Progenitor cell of endocrine pancreas (in vitro differentiated cells): ENCODE measurements at places on chromosomes 2 and 18. TPM values are rescaled to one million over a fixed set of nuclear protein-coding genes. Genes with fewer than 3 reads are reported as not detected.

DNA sequence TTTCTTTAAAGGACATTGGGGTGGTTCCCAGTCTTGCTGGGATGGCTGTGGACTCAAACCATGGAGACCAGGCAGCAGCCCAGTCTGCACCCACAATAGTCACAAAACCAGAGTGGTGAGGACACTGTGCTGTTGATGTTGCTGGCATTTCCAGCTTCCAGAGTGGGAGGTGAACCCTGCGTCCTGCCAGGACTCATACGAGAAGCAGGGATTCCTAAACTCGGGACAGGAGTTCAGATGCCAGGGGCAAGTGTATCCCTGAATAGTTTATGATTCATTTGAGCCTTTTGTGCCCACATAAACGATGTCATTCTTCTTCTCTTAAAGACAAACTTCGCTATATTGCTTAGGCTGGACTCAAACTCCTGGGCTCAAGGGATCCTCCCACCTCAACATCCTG, 62.8 kb downstream of the TCF7L1 start:
- DNase-seq: no peak
- H3K36me3 ChIP-seq: peaks cover 5% of the 10 kb centered on the region
- H3K4me3 ChIP-seq: no peak overlapping the region
- H3K4me1 ChIP-seq: no peaks in the 10 kb centered on the region
- H3K27ac ChIP-seq: no peak overlapping the region

CD8B gene
- 0.62 TPM in 1 of 2 replicates, not detected in the other for total RNA-seq

UGT1A6 gene
- total RNA-seq: not detected in 2 replicates

- no peak overlapping the region for H3K27ac ChIP-seq
- DNase-seq: no peak
- H3K4me1 ChIP-seq: no peaks in the 10 kb centered on the region
- no peak overlapping the region for H3K4me3 ChIP-seq
Observed at GRCh38 chr18:48084041-48084757, 153.7 kb upstream of the SMAD2 start.

GRCh38 chr2:28102455-28102874, 211.9 kb downstream of the BABAM2 start:
- H3K4me3 ChIP-seq: no peak overlapping the region
- peaks cover 4% of the 10 kb centered on the region for H3K4me1 ChIP-seq
- peaks cover 1% of the 10 kb centered on the region for H3K36me3 ChIP-seq
- no peaks in the 10 kb centered on the region for H3K27me3 ChIP-seq
- DNase-seq: no peak

MAL gene
- total RNA-seq: not detected in 2 replicates

- peaks cover 27% of the 10 kb centered on the region for H3K4me1 ChIP-seq
- DNase-seq: no peak
- no peak overlapping the region for H3K27ac ChIP-seq
- peaks cover 2% of the 10 kb centered on the region for H3K27me3 ChIP-seq
Observed at GRCh38 chr2:43481927-43482542, 113.8 kb downstream of the THADA start.
